ENCODE measurements at places on chromosomes 6 and 20. TPM values are rescaled to one million over a fixed set of nuclear protein-coding genes. Genes with fewer than 3 reads are reported as not detected.

Gene ATP9A
- 3.3 TPM for polyA plus RNA-seq

Gene COL12A1
- polyA plus RNA-seq = 10.6 TPM

Gene PERP
- 32.6 TPM for polyA plus RNA-seq

Gene TRIM10
- 0.06 TPM for polyA plus RNA-seq

Gene ACOT13
- 59.3 TPM for polyA plus RNA-seq

Gene SYCP2
- 1.0 TPM for polyA plus RNA-seq

Gene CST2
- 0.31 TPM for polyA plus RNA-seq

Gene SLC26A8
- 0.20 TPM for polyA plus RNA-seq

DNA sequence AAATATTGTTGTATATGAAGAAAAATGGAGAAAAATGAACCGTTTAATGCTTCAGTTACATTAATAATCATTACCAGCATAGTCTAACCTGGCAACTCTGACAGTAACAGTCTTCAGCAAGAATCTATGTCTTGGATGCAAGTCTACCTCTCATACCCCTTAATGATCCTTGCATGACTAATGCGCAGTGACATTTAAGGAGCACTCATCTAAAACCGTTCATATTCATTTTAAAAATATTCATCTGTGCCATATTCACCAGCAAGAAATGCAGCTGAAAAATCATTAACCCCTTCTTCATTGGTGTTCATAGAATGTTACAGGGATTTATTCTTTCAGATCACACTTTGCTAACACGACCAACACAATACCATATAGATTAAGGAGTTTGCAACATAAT lies 227.2 kb upstream of the ASCC3 start:
- DNase-seq = no peak

DNA sequence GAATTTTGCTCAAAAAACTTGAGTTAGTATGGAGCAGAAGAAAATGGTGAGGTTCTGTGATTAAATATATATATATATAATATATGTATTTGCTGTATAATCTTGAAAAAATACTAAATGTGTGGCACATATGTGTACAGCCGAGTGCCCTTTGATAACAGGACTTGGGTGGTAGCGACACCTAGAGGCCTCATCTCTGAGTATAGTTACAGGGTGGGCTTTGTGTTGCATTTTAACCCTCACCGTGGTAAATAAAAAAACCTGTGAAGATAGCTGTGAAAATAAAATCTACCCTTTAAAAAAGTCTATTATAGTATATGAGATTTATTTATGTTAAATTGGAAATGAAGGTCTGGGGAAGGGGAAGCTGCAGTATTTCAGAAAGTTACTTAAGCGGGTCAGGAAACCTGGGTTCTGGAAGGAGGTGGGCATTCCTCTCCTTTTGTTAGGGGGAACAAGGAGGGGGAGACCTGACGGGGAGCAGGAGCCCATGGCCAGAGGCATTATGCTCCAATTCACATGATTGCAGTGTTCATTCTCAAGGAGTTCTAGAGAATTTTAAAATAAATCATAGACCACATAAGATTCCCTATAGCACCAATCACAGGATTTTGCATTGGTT lies 82.7 kb downstream of the SH3BGRL2 start:
- peak; percentile 78 for DNase-seq

- no peak for DNase-seq
Observed at GRCh38 chr20:32970973-32971300, 33.3 kb downstream of the SUN5 start.

DNA sequence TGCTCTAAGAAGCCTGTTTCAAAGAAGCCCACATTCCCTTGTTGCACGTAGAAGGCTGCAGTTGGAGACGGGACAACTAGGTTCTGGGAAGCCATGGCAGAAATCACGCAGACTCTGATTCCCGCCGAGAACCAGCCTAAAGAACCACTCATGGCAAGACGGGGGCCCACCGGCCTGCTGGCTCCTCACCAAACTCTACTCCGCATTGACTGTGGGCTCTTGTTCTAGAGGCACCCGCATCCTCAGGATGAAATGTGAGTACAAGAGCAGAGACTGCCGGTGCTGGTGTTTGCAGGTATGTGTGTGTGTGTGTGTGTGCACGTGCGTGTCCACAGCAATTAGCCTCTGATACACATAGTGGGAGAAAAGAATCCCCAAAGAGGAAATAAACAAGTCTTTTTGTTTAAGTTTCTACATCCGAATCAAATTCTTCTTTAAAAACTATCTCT lies 42.3 kb upstream of the NR2E1 start:
- DNase-seq = peak; percentile 16

DNA sequence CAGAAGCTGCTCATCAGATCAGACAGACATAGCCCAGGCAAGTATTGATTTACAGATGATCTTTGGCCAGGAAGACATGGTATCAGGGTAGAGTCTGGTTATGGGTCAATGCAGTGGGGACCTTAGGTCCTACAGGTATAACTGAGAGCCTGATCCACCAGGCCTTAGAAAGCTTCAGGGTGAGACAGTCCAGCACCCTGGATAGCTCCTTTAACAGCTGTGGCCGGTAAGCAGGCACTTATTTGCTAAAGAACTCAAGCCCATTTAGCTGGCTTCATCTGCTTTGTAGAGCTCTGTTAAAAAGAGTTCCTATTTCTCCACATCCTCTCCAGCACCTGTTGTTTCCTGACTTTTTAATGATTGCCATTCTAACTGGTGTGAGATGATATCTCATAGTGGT lies 39.6 kb downstream of the ESR1 start:
- peak; percentile 44 for DNase-seq

- DNase-seq = no peak
Observed at GRCh38 chr6:47710295-47710694, 11.9 kb downstream of the ADGRF4 start.

DNA sequence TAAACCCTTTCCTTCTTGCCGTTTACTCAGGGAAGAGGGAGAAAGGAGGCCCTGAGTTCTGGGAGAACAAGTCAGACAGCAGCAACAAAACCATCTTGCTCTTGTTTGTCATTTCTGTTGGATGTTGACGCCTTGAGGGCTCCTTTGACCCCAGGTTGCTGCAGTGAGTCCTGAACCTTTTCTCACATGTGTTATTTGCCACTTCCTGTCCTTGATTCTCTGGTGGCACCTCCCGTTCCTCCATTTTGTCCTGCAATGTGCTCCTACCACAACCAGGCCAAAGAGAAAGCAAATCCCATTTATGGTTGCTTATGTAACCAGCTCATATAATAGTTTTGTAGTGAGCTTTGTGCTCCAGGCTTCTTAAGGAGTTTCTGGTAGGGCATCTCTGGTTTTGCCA lies 66.6 kb upstream of the ADGRF4 start:
- DNase-seq = no peak

GRCh38 chr20:20331156-20331555 lies 36.7 kb upstream of the INSM1 start:
- DNase-seq = no peak

- no peak for DNase-seq
Observed at GRCh38 chr20:15807271-15807670, 766.0 kb downstream of the KIF16B start.

- DNase-seq = peak; percentile 34
Observed at GRCh38 chr6:37207903-37208456, 38.0 kb downstream of the PIM1 start.

DNA sequence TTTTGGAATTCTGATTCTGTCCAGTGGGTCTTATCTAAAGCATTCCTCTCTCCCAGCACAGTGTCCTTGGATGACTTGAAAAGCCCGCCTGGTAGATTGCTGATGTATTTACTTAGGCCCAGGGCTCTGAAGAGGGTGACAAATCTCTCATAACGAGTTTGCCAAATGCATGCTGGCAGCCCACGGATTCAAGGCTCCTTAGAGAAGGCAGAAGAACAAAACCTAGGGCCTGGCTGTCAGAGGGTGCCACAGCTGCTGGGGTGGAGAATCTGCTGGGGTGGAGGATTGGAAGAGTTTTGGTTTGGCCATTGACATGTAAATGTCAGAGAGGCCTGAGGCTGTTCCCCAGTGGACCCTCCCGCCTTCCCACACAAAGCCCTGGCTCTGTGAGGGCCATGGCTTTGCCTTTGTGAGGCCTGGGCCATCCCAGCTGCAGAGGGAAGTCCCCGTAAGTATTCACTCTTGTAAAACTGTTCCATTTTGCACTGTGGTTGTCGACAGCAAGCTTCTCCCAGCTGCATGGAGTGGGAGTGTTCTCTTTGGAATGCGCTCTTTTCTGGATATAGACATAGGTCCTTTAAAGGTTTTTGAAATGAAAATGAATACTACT lies 50.3 kb downstream of the ANKRD6 start:
- DNase-seq = no peak

- no peak for DNase-seq
Observed at GRCh38 chr20:19971116-19971515, 46.0 kb upstream of the NAA20 start.

- no peak for DNase-seq
Observed at GRCh38 chr6:158772172-158772571, 47.0 kb downstream of the EZR start.

DNA sequence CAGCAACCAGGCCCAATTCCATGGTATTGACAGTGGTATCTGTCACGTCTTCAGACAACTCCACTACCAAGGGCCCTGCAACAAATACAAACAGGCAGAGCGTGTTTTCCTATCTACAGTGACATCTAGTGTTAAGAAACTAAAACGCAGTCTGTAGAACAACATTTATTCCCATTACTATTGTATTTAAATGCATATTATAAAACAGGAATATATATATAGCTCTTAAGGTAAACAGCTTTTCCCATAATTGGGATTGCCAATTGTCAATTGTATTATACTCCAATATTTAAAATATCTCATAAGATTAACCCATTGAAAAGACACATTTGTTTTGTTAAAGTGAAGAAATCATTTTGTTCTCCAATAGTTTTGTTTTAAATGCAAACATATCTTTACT lies 97.2 kb downstream of the KIF16B start:
- DNase-seq = no peak

DNA sequence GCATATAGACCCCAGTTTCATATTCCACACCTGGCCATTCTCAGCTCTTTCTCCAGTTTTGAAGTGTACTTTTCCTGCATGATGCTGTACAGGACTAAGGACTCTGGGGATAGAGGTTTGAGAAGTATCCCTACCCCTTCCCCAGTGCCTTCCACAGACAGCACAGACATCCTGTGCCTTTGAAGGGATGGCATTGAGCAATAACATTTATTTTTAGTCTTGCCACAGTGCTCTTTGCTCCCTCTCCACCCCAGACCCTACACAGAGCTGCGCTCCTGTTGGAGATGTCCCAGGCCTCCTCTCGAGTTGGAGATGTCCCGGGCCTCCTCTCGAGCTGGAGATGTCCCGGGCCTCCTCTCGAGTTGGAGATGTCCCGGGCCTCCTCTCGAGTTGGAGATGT lies 275.8 kb downstream of the FARS2 start:
- no peak for DNase-seq

GRCh38 chr20:44642203-44643153 lies 9.0 kb downstream of the ADA start:
- DNase-seq = peak; percentile 91

DNA sequence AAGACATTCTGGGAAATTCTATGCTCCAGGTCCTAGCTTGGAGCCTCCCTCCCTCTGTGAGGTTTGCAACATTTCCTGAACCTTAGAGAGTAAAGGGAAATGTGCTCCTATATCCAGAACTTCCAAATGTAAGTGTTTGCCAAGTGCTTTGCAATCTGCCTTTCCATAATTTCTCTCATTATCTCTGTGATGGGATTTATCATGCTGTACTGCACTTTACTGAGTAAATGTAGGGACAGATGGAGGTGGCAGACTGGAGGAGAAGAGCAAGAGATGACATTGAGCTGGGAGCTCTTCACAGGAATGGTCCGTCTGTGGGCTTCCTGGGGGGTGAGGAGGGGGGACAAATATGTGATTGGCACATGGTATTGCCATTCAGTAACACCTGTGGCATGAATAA lies 184.3 kb downstream of the SOX4 start:
- DNase-seq = no peak

DNA sequence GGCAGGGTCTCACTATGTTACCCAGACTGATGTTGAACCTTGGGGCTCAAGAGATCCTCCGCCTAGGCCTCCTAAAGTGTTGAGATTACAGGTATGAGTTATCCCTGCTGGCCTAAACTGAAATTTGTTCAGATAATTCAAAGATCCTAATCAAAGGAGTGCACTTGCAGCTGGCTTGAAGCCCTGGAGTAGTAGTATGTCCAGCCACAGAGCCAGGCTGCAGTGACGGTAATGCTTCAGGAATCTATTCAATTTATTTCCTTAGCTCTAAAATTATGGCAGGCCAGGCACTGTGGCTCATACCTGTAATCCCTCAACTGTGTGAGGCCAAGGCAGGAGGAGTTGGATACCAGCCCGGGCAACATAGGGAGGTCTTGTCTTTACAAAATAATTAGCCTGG lies 1.4 kb upstream of the DDX43 start:
- no peak for DNase-seq

DNA sequence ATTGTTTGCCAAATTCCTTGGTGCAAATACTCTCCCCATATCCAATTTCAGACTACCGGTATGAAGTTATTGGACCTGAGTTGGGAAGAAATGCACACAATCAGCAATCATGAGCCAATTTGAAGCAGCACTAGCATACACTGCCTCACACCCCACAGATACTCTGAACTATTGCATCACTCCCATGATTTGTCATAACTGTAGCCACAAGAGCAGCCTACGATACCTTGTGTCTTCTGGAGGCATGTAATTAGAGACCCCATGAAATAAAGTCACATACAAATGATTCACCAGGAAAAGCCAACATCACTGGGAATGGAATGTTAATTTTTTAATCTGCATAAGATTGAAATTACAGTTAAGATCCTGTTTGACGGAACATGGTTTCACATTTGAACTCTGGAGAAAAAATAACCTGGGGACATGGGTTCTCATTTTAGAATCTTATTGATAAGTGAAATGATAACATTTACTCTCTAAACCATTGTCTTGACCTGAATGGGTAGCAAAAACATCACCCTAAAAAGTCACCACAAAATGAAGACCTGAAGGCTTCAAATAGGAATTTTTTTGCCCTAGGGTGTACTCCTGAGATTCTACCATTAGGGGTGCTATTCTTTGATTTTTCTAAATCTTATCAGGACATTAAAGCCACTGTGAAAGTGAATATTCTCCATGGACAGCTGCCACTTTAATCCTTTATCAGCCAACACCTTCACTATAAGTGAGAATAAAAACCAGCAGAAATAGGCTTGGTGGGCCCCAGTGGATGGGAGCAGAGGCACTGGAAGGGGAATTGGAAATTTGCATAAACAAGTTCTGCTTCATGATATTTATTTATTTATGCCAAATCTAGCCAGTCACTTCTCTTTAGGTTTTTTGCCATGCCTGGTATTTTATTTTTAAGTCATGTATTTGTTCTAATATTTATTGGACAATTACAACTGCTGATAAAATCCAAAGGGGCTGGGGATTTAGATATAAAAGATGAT lies 34.5 kb upstream of the HBS1L start:
- no peak for DNase-seq

Data from lung (tissue), 17 donors.